ENCODE measurements at places on chromosomes 16 and 17.

GRCh38 chr17:66571745-66572144 lies 263.2 kb upstream of the CACNG5 start:
- DNase-seq, result no peak

- no peak for DNase-seq
Observed at GRCh38 chr16:74455619-74456289, 34.5 kb upstream of the CLEC18B start.

DNA sequence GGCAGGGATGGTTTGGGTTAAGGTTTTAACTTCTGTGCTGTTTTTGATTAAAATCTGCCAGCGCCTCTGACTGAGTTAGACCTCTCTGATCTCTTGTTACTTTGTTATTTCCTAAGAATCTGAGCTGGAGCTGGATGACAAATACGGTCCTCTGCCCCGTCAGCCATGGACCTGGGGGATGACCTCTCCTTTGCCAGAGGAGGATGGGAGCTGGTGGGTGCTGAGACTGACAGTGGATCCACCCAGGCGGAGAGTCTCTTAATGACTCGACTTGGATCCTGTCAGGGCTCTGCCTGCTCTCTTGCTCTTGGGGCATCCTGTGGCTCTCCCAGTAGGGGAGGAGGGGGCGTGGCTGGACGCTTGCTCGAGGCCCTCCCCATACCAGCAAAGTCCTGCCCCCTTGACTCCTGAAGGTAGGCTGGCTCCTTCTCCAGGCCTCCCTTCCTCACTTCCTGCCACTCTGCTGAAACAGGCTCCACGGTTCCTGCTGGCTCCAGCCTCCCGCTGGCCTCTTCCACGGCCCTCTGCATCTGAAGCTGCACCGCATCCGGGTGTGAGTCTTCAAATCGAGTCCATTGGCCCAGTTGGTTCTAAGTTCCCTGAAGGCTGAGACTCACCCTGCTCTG lies 24.8 kb upstream of the MAP3K14 start:
- peak; percentile 90 for DNase-seq

DNA sequence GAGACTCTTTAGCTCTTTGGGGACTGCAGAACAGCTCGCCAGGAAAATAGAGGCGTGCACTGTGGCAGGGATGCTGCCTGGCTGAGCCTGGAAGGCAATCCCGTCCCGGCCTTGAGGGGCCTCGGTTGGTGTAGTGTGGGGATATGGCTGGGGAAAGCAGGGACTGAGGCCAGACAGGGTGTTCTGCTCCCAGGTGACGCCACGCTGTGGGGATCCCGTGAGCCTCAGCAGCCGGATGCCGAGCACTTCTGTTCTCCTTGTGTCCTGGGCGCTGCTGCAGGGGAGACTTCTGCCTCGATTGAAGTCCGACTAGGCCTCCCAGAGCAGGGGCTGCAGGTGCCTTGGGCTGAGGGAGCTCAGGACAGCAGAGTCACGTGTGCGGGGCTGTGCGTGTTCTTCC lies 72.6 kb downstream of the BANP start:
- DNase-seq, result no peak

- DNase-seq, result peak; percentile 77
Observed at GRCh38 chr16:66274335-66275110, 92.0 kb upstream of the CDH5 start.

DNA sequence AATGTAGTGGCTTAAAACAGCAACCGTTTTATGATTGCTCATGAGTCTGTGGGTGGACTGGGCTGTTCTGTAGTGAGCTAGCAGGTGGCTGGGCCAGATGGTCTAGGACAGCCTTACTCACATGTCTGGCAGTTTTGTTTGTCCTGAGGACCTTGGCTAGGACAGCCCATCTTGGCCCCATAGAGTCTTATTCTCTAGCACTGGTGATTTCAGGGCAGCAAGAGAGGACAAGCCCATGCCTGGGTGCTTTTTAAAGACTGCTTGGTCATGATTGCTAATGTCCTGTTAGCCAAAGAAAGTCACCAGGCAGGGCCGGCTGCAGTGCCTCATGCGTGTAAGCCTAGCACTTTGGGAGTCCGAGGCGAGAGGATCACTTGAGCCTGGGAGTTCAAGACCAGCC lies 139.8 kb downstream of the KATNIP start:
- DNase-seq, result no peak

DNA sequence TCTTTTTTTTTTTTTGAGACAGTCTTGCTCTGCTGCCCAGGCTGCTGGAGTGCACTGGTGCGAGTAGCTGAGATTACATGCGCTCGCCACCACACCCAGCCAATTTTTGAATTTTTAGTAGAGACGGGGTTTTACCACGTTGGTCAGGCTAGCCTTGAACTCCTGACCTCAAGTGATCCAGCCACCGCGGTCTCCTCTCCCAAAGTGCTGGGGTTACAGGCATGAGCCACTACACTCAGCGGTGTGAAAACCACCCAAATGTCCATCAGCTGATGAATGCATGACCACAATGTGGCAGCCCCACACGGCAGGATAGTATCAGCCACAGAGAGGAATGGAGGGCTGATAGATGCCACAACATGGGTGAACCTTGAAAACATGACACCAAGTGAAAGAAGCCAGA lies 2.1 kb downstream of the P2RX5 start:
- no peak for DNase-seq

GRCh38 chr17:34226011-34226743 lies 28.9 kb upstream of the CCL2 start:
- peak; percentile 27 for DNase-seq

- no peak for DNase-seq
Observed at GRCh38 chr17:76884995-76885893, 17.0 kb downstream of the MGAT5B start.

- no peak for DNase-seq
Observed at GRCh38 chr17:77426676-77427386, 286.1 kb downstream of the SEC14L1 start.

DNA sequence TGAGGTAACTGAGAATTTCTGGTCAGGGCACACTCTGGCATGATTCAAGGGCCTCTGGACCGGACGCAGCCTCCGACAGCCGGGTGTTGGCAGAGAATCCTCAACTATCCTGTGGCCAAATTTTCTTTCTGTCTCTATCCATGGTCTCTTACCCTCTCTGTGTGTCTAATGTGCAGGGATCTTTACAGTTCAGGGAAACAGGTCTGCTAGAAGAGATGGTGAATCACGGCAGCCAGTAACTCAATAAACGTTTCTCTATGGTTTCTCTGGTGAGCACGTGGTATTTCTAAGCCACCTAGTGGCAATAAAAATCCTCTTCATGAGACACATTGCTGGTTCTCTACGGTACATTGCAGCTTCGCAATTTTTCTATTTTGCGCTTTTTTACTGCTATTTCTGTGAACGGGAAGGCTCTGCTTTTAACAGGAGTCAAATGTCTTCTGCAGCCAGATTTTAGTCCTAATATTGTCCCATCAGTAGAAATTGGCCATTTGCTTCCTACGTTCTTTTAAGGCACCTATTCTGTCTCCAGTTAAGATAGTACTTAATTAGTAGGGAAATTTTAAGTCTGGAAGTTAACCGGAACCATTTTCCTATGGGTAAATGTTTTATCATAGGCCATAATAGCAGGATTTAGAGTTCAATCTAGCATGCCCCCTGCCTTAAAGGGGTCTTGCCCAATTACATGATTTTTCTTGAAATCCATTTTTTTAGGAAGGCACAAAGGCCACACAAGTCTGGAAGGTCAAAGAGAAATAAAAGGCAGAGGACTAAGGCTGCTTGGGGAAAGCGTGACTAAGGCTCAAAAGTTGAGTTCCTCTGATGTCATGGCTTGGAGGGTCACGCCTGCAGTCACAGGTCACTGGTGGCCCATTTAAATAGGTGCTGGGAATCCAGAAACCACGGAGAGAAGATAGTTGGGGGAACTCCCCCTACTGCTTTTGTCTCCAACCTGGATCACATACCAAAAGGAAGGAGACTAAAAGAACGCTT lies 31.5 kb downstream of the QPRT start:
- peak; percentile 79 for DNase-seq

DNA sequence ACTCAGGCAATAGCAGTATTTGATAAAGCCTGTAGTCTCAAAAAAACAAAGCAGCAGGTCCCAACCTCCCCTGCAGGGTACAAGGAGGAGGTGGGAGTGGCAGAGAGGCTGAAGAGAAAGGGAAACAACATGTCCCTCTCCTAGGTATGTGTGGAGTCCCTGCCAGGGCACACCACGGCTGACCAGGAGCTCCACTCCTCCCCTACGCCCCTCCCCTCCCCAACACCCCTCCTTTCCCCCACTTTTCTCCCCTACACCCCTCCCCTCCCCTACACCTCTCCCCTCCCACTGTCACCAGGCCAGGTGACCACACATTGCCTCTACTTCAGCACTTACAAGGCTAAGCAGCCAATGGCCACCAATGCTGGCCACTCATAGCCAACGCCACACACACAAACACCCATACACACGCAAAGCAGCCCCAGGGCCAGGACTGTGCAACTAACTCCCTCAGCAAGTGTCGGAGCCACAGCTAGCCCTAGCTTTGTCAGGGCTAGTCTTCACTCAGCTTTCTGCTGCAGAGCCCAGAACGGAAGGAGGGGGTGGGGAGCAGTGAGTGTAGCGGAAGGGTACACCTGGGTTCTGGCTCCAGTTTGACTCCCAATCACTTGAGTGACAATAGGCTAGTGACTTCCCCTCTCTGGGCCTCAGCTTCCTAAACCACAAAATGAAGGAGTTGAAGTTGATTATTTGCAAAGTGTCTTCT lies 8.2 kb downstream of the CAVIN1 start:
- no peak for DNase-seq

DNA sequence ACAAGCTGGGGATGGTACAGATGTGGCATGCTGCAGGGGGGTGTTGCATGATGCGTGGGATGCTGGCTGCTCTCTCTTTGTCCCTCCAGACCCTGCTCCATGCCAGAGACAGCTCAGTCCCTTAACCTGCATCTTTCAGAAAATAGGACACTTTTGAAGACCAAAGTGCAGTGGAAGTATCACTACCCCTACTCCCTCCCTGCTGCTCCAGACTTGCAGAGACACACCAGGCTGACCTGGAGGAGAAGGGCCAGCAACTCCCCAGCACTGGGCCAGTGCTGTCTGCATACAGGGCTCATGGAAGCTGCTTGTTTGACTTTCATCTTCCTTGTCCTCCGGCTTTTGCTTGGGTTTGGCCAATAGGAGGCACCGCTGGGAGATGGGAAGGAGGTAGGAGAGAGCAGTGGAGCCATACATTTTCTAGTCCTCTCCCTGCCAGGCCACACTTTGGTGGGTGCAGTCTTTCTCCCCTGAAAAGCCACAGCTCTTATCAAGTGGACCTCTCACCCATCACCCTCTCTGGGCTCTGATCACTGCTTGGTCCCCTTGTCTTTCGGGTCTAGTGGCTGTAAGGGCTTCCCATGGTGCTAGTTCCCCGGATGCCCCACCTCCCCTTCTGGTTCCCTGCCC lies 46.1 kb upstream of the NKD1 start:
- no peak for DNase-seq

- no peak for DNase-seq
Observed at GRCh38 chr17:74607221-74607620, 15.1 kb upstream of the CD300LD start.

DNA sequence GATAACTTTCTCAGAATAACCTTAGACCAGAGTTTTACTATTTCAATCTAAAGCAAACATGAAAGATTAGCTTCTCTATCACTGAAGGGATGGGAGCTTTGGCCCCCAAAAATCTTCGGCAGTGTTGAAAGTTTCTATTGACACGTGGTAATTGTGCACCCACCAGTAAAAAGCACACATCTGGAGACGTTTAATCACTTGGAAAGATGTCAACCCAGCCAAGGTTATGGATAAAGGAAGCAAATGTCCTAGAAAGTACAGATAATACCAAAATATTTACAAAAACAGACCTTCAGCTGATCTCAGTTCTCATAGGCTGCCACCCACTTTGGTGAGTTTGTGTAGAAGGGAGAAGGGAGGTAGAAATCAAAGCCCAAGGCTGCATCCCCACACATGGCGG lies 5.3 kb downstream of the MYCBPAP start:
- DNase-seq, result peak; percentile 31

GRCh38 chr16:79981814-79982213 lies 381.3 kb upstream of the MAF start:
- DNase-seq, result no peak

DNA sequence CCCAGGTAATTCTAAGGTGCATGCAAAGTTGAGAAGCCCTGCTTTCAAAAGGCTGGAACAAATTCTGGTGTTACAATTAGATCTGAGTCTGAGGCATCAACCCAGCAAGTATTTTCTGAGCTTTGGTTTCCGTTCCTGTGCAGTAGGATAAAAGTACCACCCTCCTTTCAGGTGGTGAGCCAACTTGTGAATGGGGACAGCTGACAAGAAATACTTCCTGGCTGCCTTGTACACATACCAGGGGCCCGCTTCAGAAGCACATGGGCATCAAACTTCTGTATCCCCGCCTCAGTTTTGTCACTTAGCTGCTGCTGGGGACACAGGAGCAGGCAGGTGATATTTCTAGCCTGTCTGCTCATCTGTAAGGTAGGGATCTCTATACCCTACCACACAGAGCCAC lies 252.2 kb downstream of the CPPED1 start:
- DNase-seq, result no peak

DNA sequence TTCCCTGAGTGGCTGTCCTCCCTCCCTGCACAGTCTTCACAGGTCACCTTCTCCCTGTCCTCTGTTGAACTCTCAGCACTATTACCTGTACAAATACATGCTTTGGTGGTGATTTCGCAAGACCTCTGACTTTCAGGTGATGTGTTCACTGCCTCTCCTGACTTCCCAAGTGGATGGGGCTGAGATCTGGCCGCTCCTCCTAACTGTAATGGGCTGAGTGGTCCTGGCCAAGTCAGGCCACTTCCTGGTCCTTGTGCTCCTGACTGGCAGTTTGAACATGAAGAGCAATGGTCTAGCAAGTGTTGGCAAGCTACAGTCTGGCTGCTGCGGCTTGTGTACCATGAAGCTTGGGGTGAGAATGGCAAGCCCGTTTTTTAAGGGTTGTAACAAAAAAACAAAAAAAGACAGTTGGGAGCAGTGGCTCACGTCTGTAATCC lies 11.7 kb upstream of the TMED6 start:
- no peak for DNase-seq

- DNase-seq, result no peak
Observed at GRCh38 chr16:79800016-79800608, 199.6 kb upstream of the MAF start.

GRCh38 chr16:67833030-67833414 lies 9.1 kb upstream of the THAP11 start:
- peak; percentile 69 for DNase-seq

- peak; percentile 12 for DNase-seq
Observed at GRCh38 chr17:76727745-76728456, 1.3 kb downstream of the METTL23 start.

- no peak for DNase-seq
Observed at GRCh38 chr17:77297693-77298666, 157.2 kb downstream of the SEC14L1 start.

GRCh38 chr16:70377782-70378181 lies 31.1 kb downstream of the DDX19A start:
- DNase-seq, result no peak

- no peak for DNase-seq
Observed at GRCh38 chr16:15961571-15962090, 12.2 kb downstream of the ABCC1 start.

DNA sequence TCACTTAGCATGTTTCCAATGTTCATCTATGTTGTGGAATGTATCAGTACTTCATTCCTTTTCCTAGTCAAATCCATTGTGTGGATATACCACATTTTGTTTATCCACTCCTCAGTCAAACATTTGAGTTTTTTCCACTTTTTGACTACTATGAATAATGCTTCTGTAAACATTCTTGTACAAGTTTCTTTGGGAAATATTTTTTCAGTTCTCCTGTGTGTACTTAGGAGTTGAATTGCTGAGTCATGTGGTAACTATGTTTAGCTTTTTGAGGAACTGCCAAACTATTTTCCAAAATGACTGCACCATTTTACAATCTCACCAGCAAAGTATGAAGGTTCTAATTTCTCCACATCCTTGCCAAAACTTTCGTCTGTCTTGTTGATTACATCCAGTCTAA lies 223.7 kb upstream of the AXIN2 start:
- peak; percentile 93 for DNase-seq

Measured in adipocyte (in vitro differentiated cells).